ENCODE measurements at places on chromosomes 2 and 18.

DNA sequence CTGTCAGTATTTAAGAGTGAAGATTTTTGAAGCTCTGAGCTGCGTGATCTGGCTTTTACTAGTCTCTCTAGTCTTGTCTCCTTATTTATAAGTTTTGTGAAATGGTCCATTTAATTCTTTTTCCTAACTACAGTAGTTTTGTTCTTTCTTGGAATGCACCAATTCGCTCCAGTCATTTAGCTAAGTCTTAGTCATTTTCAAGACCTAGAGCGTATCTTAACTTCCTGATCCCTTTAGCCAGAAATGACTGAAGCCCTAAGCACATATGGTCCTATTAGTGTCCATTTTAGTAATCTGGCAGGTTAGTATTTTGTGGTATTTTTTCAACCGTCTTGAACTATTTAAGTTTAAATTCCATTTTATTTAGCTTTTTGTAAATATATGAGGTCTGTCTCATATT is 3.6 kb downstream of the BIRC6 start:
- no peak for DNase-seq

DNA sequence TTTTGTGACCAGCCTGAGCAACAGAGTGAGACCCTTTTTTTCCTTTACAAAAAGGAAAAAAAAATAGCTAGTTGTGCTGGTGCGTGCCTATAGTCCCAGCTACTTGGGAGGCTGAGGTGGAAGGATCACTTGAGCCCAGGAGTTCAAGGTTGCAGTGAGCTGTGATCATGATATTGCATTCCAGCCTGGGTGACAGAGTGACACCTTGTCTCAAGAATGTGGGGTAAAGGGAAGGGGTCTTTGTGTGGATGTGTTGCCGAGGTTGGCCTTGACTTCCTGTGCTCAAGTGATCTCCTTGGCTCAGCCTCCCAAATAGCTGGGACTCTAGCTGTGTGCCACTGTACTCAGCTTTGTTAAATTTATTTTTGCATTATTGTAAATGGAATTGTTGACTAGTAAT is 120.6 kb downstream of the ZNF407 start:
- DNase-seq: no peak

DNA sequence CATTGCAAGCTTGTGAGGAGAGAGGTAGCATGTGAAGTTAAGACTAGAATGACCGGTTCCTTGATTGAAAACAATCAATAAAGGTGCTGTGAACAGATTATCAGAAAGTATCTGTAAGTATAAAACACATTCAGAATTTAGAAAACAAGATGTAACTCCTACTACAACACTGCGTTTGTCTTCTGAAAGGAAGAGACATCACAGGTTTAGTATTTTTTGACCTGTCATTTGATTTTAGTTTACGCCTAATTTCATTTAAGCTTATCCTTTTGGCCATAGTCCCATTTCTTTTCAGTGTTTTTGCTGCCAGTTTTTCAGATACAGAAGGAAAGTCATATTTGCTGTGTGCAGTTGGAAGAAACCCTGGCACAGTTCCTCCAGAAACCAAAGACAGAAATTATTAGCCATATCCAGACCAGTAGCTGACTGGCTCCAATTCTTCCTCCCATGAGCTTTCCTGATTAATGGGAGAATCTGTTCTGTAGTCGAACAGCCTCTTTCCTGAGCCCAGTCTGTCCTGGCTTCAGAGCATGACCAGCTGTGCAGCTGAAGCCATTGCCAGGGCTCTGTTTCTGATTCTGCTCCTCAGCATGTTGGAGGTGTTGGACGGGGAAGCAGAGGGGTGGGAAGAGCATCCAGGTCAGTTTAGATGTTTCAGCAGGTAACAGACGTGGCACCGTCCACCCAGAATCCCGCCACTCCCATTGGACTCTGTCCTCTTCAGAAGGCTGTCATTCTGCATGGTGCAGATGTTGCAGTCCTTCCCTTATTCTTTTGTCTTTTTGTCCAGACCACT is 61.0 kb downstream of the CRIM1 start:
- DNase-seq: no peak

- DNase-seq: no peak
Measured at GRCh38 chr2:12856934-12857601, 140.3 kb downstream of the TRIB2 start.

GRCh38 chr18:74589811-74590210 is 7.9 kb upstream of the ZNF407 start:
- DNase-seq: no peak

GRCh38 chr2:109507217-109507616 is 106.5 kb downstream of the SEPTIN10 start:
- DNase-seq: no peak

- no peak for DNase-seq
Measured at GRCh38 chr18:62606106-62606505, 83.3 kb downstream of the ZCCHC2 start.

GRCh38 chr2:196224756-196225155 is 53.4 kb upstream of the STK17B start:
- no peak for DNase-seq

DNA sequence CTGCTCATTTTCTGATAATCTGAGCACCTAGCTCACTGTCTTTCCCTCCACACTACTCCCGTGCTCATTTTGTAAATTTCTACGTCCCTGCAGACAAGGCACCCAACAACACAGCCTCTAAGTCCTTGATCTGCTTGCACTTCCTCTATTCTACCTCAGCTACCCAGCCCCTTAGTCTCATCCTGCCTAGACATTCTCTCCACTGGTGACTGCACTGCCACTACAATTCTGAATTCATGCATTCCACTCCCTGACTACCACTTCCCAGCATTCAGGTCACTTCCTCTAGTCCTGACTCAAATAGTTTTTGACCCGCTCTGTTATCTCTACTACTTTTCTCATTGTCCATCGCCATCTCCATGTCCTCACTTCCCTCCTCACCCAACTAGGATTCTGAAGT is 155.7 kb downstream of the DYM start:
- no peak for DNase-seq

- no peak for DNase-seq
Measured at GRCh38 chr18:53152476-53152875, 812.5 kb downstream of the DCC start.

DNA sequence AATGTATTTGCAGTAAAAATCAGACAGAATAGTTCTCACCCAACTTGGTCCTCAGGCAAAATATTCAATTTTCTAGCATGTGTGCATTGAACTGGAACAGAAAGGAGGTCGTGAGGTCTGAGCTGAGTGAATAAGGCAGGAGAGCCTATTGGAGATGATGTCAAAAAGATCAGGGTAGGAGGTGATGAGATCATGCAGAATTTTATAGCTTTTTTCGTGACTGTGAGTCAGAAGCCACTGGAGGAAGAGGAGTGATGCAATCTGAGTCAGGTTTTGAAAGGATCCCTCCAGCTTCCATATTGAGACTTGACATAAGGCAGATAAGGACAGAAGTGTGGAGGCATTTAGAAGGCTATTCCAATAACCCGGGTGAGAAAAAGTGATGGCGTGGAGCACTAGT is 299.5 kb upstream of the SOX11 start:
- no peak for DNase-seq

DNA sequence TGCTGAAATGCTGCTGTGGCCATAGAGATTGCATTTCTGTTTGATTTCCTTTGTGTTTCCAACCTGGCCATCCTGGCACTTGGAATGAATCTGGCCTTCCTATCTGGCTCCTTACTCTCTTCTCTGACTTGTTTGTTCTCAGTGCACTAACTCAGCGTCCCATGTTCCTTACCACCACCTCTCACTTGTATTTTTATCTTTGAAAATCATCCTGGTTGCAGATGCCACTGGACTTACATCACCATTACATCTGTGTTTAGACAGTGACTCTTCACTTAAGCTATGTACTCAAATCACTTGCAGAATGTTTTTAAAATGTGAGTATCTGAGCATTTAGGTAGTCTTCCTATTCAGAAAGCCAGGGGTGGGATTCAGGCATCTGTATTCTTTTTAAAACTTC is 239.5 kb downstream of the WDR7 start:
- DNase-seq: no peak

GRCh38 chr2:195121341-195121740 is 535.7 kb upstream of the SLC39A10 start:
- no peak for DNase-seq

GRCh38 chr2:108634011-108634410 is 85.3 kb upstream of the RANBP2 start:
- no peak for DNase-seq

DNA sequence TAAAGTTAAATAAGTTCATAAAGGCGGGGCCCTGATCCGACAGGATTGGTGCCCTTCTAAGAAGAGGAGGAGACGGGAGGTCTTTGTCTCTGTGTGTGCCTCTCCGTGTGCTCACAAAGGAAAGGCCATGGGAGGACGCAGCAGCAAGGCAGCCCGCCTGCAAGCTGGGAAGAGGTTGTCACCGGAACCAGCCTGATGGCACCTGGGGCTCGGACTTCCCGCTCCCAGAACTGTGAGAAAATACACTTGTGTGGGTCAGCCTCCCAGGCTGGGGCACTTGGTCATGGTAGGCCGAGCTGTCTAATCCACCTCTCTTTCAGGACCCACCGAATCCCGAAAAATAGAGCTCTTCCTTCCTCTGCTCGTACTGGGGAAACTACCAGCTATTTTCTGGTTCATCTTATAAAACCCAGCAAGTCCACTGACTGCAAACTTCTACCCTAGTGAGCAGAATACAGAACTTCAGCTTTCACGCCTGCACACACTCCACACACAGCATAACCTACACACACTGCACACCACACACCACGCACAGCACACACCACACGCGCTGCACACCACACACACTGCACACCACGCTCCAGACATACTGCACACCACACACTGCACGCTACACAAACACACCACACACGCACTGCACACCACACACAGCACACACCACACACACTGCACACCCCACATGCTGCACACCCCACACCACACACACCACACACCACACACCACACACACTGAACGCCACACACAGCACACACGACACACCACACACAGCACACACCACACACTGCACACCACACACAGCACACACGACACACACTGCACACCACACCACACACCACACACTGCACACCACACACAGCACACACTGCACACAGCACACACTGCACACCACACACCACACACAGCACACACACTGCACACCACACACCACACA is 58.1 kb downstream of the ASB1 start:
- DNase-seq: no peak

DNA sequence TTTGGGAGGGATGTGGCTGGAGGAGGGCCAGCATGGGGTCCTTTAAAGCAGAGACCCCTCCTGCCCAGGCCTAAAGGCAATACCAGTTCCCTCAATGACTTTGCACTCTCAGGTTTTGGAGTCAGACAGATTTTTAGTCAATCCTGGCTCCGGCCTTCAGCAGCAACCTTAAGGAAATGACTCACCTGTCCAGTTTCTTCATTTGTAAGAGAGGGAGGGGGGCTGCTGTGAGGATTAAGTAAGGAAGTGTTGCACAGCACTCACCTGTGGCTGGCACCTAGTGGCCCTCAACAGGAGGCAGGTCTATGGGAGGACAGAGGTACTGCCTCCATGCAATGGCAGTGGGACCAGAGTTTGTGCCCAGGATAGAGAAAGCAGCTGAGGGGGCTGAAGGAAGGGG is 13.7 kb downstream of the CNGA3 start:
- DNase-seq: no peak

DNA sequence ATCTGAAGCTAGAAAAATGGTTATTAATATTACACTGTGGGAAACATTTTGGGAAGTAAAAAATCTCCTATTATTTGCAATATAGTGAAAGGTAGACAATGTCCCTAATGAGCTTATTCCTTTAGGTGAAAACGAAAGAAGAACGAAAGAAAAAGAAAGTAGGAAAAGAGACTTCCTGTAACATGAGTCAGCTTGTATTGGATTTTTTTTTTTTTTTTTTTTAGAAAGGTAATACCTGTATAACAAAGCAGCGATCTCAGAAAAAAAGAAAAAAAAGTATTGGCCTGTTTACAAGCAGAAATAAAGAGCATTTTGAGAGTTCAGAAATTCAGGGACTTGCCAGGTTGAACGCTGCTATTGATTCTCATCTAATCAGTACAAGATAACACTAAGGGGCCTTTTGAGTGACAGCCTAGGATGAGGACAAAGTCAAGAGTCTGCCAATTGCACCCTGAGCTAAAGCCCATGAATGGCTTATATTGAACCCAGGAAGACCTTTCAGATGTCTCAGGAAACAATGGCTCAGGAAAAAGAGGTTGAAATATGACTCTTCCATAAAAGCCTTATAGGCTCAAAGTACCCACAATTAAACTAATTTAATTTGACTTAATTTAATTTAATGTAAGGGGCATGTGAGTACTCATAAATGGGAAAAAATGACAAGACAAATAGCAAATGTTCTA is 615.6 kb upstream of the CDH2 start:
- DNase-seq: no peak

DNA sequence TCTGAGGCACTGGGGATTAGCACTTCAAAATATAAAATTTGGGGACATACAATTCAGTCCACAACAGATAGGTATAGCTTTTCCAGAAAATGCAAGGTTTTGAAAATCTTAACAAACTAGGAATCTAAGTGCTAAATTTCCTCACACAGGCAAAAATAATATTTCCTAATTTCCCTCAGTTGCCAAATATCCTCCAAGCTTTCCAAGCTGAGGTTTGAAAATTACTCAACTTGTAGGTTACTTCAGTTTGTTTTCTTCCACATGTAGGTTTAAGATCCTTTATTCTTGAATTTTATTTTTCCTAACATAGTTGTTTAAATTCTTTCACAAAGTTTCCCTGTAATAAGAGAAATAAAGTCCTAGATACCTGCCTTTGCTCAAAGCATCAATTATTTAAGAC is 192.9 kb upstream of the NRXN1 start:
- DNase-seq: no peak
